ENCODE measurements at places on chromosomes 11 and 22. TPM values are rescaled to one million over a fixed set of nuclear protein-coding genes. Genes with fewer than 3 reads are reported as not detected.

DNA sequence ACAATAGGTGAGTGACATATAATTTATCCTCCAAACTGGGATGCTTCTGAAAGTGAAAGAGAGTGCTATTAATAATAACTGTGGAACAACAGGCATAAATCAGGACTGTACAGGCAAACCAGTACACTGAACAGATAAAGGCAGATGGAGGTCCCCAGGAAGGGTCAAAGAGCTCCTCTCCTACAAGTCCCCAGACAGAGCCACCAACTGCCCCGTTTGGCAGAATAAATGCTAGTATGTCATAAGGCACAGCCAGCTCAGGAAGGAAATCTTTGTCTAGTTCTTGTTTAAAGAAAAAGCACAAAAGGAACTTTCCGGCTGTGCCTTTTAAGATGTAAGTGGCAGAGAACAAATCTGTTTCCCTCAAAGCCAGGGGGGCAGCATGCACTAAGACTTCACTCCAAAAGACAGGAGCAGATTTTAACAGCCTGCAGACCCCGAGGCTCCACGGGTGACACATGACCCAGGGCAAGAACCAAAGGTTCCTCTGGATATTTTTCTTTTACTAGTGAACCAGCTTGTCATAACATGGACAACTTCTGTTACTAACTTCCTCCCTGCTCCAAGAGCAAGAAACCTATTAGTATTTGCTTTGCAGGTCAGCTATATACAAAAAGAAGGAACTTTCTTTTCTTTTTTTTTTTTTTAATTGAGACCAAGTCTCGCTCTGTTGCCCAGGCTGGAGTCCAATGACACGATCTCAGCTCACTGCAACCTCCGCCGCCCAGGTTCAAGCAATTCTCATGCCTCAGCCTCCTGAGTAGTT is 50.2 kb downstream of the MYH9 start:
- DNase-seq: no peak

DNA sequence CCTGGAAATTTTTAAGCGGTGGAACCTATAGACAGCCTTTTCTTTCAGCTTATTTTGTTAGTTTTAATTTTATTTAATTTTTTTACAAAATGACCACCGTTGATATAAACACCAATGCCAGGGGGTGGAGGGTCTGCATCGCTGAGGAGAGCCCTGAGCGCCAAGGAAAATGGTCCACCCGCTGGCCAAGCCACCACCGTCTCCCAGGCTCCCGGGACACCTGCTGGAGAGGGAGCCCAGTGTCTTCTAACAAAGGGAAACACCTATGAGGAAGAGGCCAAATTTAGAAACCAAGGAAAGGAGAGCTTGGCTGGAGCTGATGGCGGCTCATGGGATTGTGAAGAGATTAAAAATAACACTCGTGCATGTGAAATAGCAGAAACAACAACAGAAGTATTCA is 288 bp upstream of the KRTAP5-8 start:
- DNase-seq: no peak

SLC5A4 gene
- 1.0 TPM for polyA plus RNA-seq

CEND1 gene
- 0.67 TPM for polyA plus RNA-seq

AP1B1 gene
- polyA plus RNA-seq: 30.0 TPM

DNA sequence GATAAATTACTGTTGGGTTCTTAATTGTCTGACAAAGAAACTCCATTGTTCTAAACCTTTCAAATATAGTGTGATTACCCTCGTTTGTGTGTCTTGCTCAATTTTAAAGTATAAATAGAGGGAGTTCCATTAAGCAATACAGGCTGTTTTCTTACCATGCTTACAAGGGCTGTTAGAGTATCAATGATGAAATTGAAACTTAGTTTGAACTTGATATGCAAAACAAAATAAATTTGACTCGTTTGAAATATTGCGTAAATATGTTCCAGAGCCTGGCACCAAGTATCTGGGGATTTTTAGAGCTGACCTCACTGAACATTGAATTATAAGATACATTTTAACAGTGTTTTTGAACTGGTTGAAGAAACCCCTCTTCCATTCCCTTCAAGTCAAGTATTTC is 31.7 kb downstream of the TEAD1 start:
- DNase-seq: no peak

TSPAN32 gene
- polyA plus RNA-seq: 5.3 TPM

OR10A2 gene
- polyA plus RNA-seq: not detected

CDON gene
- polyA plus RNA-seq: 19.4 TPM

- no peak for DNase-seq
Measured at GRCh38 chr11:58641803-58642581, 19.5 kb downstream of the CNTF start.

- no peak for DNase-seq
Measured at GRCh38 chr11:123718469-123718868, 23.0 kb downstream of the ZNF202 start.

DNA sequence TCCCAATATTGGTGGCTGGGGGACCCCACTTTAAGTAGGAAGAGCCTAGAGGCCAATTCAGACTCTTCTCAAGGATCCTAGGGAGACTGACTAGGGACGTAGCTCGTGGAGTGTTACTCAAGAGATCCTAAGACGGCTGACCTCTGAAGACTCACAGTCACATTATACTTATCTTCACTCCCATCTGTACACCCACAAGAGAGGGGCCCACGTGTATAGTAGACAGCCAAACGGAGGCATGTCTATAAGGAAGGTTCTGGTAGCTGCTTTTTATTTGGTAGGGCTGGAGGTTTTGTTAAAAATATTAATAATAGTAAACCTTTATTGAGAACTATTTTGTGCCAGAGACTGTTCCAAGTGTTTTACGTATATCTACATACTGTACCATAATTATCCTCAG is 22.9 kb upstream of the APOA1 start:
- no peak for DNase-seq

C11orf21 gene
- 5.0 TPM for polyA plus RNA-seq

PATE2 gene
- not detected for polyA plus RNA-seq

GRIA4 gene
- polyA plus RNA-seq: 19.4 TPM

MRGPRE gene
- not detected for polyA plus RNA-seq

OR8G1 gene
- not detected for polyA plus RNA-seq

DNA sequence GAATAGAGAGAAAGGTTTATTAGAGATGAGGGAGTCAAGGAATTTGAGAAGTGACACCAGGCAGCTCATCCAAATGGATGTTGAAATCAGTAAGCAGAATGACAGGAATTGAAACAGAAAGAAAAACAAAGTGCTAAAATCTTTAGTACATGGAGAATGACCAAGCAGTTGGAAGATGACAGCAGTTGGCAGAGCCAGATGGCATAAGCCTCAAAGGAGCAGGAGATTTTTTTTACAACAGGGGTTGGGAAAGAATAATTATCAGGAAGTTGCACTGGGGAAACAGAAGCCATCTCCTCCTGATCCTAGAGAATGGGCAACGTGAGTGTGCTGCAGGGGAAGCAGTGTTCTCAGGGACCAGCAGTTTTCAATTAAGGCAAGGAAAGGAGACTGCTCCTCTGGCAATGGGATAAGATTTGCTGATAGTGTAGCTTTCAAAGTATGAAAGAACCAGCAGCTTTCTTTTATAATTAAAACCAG is 28.9 kb downstream of the RAB39A start:
- peak; percentile 24 for DNase-seq

- DNase-seq: no peak
Measured at GRCh38 chr11:64848214-64848825, 3.9 kb upstream of the CDC42BPG start.

- no peak for DNase-seq
Measured at GRCh38 chr11:2459016-2459725, 14.4 kb downstream of the KCNQ1 start.

GRCh38 chr11:103378931-103379330 is 269.7 kb downstream of the DYNC2H1 start:
- DNase-seq: no peak

GRCh38 chr11:45355706-45356041 is 69.5 kb upstream of the SYT13 start:
- DNase-seq: no peak

GRCh38 chr11:108624196-108624925 is 30.8 kb upstream of the EXPH5 start:
- DNase-seq: no peak

LGR4 gene
- polyA plus RNA-seq: 27.0 TPM

- no peak for DNase-seq
Measured at GRCh38 chr11:6778518-6778917, 4.3 kb upstream of the OR2AG1 start.

KRTAP5-9 gene
- polyA plus RNA-seq: not detected

DNA sequence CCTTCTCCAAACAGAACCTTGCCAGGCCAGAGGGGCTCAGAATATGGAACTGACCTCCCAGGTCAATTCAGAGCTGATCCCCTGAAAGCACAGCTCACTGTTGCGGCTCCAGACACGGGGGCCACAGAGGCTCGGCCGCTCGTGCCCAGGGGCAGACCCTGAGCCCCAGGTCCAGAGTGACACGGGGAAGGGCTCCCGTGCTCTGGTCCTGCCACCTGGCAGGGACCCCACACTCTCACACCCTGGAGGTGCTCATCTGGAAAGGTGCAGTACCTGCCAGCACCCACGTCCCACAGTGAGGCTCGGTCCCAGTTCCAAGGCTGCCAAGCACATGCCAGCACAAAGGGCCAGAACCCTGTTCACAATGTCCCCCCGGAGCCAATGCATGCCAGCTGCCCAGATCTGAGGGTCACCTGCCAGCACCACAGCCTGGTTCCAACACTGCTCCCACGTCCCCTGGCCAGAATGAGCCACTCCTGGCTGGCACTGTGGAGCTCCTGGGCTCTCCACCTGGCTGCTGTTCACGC is 170.6 kb downstream of the SHANK2 start:
- no peak for DNase-seq

DNA sequence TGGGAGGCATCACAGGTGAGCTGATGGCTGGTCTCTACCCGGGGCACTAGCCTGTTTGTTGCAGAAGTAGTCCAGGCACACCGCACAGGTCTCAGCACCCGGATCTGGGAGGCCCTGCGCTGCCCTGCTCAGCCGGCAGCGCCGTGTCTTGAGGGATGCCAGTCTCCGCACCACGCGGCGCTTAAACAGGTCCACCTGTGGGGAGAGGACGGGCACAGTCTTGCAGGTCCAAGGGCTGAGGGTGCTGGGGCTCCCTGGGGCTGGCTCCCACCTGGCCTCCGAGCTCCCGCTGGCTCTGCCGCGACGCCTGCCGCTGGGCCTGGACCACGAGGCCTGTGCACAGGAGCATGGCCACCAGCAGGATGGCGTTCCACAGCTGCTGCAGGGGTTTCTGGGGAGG is 7.2 kb downstream of the RNF215 start:
- no peak for DNase-seq

KCNC1 gene
- 2.4 TPM for polyA plus RNA-seq

DNA sequence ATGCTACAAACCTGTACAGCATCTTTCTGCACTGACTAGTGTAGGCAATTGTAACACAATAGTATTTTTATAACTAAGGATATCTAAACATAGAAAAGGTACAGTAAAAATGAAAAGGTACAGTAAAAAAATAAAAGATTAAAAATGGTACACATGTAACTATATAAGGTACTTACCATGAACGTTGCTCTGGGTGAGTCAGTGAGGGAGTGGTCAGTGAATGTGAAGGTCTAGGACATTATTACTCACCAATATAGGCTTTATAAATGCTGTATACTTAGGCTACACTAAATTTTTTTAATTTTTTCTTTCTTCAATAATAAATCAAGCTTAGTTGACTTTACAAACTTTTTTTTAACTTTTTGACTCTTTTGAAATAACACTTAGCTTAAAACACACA is 59.9 kb downstream of the EIF3M start:
- no peak for DNase-seq

GGT5 gene
- polyA plus RNA-seq: 13.7 TPM

GRCh38 chr11:35579557-35580396 is 38.5 kb upstream of the FJX1 start:
- no peak for DNase-seq

DNA sequence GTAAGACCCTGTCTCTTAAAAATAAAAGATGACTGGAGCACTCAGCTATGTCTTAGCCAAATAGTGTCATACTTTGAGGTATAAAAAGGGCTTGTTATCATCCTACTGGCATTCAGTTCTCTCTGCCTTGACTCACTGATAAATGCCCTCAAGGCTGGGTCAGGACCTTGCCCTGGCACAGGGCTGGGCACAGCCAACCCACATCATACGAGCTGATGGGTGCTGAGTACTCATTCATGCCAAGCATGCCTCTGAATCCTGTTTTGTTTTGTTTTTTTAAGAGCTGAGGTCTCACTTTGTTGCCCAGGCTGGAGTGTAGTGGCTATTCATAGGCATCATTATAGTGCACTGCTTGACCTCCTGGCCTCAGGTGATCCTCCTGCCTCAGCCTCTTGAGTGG is 1.9 kb downstream of the SMTNL1 start:
- DNase-seq: no peak

SAA2 gene
- polyA plus RNA-seq: not detected

GRCh38 chr11:118618991-118619375 is 11.6 kb downstream of the PHLDB1 start:
- no peak for DNase-seq

- no peak for DNase-seq
Measured at GRCh38 chr11:43053638-43054412, 258.0 kb upstream of the API5 start.

DNA sequence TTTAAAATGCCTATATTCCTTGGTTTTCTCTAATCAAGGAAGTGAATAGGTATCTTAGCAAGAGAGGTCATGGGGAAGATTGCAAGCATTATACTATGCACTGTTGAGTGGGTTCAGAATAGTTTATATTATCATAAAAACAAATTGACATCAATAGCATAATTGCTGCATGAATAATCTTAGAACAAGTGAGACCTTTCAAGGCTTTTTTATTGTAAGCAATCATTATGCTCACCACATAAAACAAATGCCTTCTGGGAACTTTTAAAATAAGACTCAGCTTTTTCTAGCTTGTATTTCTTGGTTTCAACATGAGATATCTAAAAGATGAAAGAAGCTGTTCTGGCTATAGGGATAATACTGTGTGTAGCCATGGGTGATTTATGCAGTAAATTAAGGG is 135.6 kb upstream of the ZC3H12C start:
- no peak for DNase-seq

GRCh38 chr11:65468874-65469333 is 29.9 kb upstream of the MALAT1 start:
- DNase-seq: no peak

GRCh38 chr22:17097701-17098100 is 12.9 kb downstream of the IL17RA start:
- DNase-seq: no peak

DNA sequence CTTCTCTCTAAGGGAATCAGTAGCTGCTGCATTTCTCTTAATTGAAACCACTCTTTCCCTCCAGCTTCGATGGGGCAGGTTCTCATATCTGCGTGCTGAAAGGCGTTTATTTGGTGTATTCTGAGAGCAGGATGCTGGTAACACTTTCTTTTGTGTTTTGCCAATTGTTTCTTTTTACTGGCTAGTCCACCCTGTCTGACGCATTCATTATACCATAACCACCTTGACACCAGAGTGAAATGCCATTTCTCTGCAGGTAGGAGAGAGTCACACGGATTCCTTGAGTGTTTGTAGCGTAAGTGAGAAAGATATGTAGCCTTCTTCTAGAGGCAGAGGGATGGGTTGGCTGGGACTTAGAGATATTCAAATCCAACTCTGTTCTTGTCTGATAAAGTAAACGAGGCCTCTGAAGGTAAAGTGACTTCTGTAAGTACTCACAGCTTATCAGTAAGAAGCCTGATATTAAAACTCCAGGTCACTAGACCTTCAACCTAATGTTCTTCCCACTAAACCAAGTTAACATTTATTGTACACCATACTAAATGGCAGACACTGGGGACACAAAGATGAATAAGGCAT is 21.4 kb downstream of the CD44 start:
- no peak for DNase-seq

MS4A8 gene
- 5.6 TPM for polyA plus RNA-seq

All from hindlimb muscle (tissue), 1 donor.